Left renal cortex interstitium (tissue), 4 donors: ENCODE measurements at places on chromosomes 5 and 9.

DNA sequence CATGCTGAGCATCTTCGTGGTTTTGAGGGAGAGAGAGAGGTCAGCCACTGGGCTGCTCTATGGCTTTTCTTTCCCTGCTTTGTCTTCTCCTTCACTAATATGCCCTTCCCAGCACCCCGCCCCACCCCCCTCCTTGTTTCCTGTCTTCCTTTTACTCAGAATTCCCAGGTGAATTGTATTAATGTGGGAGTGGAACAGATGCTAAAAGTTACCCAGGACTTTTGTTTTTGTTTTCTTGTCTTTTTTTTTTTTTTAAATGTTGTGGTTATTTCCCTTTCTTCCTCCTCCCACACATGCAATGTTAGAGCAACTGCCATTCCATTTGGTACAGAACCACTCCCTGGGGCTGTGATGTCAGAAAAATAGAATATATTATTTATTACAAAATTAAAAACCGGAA lies 442.7 kb upstream of the CD180 start:
- DNase-seq = no peak

- no peak for DNase-seq
Observed at GRCh38 chr9:40911647-40912046, 216.8 kb downstream of the FOXD4L6 start.

- DNase-seq = no peak
Observed at GRCh38 chr9:18159254-18159653, 314.7 kb upstream of the ADAMTSL1 start.

DNA sequence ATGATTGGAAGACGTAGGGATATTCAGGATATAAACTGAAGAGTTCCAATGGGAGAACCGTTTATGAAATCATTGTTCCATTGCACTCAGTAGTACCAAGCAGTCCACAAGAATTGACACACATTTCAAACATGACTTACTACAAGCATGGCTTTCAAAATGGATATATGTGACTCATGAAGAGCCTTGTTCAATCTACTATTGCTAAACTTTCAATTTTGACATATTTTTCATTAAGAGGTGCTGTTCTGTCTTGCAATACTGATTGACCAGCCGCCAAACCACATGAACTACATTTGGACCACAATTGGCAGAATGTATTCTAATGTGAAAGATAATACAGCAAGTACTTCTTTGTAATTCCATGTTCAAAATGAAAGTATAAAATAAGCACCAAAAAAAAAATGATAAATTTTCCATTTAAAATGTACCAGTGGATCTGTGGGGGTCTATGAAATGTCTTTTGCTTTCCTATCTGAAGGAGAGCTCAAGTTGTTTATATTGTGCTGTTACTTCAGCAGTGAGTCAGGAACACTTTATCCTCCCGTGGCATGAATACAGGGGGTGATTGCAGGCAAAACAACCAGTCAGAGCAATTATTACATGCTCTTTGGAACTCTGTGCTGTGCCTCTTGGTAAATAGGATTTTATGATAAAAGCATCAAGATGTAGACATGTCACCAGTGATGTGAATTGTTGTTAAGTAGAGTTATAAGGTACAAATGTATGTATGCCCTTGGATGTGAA lies 366.0 kb downstream of the ARRDC3 start:
- no peak for DNase-seq

GRCh38 chr5:62689599-62690368 lies 111.2 kb downstream of the LRRC70 start:
- no peak for DNase-seq

DNA sequence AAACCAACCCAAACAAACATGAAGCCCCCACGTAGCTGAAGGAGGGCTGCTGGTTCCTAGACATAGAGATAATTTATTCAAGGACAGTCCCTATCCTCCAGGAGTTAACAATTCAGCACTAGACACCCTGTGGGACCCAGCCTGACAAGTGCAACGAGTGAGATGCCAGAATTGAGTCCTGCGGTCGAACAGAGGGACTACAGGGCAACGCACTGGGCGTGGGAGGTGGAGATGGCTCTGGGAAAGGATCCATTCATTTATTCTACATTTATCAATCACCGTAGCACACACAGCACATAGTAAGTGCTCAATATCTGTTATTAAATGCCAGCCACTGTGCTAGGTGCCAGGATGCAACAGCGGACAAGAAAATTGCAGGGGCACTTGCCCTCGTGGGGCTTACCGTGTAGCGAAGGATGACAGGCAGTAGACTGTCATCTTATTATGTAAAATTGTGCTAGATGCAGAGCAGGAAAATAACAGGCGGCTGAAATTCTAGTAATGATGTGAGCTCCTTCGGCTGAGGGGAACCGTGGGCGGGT lies 855 bp upstream of the ARHGAP26 start:
- DNase-seq = no peak

DNA sequence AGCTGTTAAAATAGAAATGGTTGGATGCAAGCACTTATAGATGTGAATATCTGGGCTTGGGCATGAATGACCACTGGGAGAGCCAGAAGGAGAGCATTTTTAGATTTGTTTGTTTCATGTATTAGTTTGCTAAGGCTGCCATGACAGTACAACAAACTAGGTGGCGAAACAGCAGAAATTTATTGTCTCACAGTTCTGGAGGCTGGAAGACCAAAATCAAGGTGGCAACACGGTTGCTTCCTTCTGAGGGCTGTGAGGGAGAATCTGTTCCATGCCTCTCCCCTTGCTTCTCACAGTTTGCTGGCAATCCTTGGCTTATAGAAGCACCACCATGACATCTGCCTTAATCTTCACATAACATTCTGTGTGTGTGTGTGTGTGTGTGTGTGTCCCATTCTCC lies 20.2 kb upstream of the CDC23 start:
- DNase-seq = no peak

GRCh38 chr9:121278477-121279261 lies 10.7 kb downstream of the GSN start:
- no peak for DNase-seq

GRCh38 chr9:82706786-82707185 lies 356.2 kb downstream of the RASEF start:
- DNase-seq = no peak

DNA sequence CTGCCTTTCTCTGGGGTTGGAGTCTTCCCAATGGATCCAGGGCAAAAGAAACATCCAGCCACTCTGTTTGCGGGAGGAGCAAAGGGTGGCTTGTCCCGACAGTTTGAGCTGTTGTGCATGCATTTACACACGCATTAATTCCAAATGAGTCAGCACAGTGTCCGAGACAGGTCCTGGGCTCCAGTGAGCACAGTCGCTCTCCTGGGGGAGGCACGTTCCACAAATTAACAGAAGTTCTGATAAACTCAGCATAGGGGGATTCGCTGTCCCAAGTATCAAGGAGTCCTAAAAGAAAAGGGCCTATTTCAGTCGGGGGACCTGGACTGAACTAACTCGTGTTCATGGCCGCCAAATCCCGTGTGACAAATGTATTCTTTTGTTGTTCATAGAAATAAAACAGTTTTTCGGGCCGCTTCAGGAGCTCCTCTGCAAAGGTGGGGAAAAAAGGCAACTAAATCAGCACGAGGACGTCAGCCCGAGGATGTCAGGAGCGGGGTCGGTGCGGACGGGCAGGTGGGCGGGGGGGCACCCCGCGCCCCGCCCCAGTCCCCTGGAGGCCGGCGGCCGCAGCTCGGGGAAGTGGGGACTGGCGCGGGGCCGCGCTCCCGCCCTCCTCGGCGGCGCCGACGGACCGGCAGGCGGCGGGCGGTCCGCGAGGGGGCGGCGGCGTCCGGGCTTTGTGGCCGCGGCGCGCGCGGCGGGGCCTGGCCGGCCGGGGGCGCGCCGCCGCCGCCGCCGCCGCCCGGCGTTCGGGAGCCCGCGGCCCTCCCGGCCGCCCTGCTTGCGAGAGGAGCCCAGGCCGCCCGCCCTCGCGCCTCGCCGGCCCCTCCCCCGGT lies at the start of gene MSANTD3:
MSANTD3 (plus strand) TSS at position 614 of the 836 bp plus-strand sequence. CDS start 14,796 bp downstream, outside the sequence.
- peak; percentile 44 for DNase-seq

DNA sequence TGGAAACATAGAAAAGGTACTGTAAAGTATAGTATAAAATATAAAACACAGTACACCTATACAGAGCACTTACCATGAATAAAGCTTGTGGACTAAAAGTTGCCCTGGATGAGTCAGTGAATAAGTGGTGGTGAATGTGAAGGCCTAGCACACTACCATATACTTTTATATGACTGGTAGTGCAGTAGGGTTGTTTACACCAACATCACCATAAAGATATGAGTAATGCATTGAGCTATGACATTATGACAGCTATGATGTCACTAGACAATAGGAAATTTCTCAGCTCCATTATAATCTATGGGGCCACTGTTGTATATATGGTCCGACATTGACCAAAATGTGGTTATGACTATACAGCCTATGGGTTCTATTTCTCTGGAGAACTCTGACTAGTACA lies 291.8 kb upstream of the ACTBL2 start:
- no peak for DNase-seq

DNA sequence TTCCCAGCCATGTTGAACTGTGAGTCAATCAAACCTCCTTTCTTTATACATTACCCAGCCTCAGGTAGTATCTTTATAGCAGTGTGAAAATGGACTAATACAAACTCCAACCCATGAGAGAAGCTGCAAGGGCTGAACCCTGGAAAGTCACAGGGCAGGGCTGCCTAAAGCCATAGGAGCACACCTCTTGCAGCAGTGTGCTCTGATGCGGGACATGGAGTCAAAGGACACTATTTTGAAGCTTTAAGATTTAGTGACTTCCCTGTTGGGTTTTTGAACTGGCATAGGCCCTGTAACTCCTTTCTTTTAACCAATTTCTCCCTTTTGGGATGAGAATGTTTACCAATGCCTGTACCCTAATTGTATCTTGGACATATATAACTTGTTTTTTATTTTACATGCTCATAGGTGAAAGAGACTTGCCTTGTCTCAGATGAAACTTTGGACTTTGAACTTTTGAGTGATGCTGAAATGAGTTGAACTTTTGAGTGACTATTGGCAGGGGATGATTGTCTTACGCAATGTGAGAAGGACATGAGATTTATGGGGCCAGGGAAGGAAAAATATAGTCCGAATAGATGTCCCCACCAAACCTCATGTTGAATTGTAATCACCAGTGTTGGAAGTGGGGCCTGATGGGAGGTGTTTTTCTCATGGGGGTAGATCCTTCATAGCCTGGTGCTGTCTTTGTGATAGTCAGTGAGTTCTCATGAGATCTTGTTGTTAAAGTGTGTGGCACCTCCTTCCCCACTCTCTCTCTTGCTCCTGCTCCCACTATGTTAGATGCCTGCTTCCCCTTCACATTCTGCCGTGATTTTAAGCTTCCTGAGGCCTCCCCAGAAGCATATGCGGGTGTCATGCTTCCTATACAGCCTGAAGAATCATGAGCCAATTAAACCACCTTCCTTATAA lies 159.5 kb upstream of the SPEF2 start:
- no peak for DNase-seq

- DNase-seq = no peak
Observed at GRCh38 chr5:53087621-53088121, 21.9 kb downstream of the MOCS2 start.

DNA sequence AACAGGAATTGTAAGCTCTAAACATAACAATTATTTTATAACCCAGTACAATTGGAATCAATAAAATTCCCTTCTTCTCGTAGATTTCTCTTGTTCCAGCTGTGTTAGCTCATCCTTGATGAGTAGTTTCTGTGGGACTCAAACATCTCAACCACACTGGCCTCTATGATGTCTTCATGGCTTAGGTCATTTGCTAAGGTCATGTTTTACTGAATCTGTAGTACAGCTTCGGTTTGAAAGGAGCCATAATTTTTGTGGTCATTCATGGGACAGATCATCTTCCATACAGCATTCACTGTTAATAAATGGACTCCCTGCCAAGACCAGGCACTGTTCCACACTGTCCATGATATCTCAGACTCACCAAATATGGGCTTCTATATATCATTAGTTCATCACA lies 369.0 kb upstream of the RFX3 start:
- no peak for DNase-seq

- no peak for DNase-seq
Observed at GRCh38 chr9:93452710-93453046, 703 bp downstream of the FAM120AOS start.

DNA sequence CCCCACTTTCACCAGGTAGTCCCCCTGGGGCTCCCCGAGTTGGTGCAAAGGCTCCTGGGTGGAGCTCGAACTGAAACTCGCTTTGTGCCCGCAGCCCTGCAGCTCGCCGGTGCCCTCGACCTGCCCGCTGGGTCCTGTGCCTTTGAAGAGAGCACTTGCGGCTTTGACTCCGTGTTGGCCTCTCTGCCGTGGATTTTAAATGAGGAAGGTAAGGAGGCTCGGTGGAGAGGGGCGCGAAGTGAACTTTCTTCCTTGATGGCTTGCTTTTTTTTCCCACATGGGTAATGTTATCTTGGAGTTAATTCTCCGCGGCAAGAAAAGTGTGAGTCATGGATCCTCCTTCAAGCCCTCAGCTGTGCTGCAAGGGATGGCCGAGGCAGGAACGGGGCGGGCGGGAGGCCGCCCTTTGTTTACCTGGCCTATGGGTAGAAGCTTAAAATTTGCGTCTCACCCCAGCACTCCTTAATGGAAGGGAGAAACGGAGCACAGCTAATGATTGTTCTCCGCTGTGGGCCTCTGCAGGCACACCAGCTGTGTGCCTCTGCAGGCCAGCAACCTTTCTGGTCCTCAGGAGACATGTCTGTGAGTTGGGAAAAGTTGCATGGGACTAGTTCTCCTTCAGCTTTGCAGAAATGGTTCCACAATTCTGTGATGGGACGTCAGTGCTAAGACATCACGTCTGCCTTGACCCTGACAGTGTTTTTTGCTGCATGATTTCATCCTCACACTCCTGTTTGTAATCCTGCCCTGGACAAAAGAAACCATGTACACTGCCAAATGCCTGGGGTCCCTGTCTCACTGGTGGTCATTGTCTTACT lies 1.1 kb downstream of the MAMDC2 start:
- DNase-seq = no peak

DNA sequence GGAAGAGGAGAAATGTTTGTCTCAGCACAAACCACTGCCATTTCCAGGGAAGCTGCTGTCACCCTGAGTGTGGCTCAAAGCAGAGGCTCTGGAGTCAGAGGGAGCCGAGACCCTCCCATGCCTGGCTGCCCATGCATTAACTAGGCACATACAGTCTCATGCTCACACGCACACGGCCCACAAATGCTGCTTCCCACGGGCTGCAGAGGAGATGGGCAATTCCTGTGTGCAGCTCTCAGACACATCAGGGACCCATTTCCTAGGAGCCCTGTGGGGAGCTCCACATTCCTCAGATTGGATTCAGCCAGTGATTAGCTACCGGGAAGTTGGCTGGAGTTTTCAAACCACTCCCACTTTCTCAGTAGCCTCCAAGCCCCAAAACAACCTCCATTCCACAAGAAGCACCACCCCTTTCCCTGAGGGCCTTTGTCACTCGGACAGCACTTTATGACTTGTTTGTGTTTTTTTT lies 9.1 kb upstream of the PTGES start:
- no peak for DNase-seq

- DNase-seq = no peak
Observed at GRCh38 chr5:100902440-100903038, 543 bp downstream of the ST8SIA4 start.
